EL (cell line): ENCODE measurements at places on chromosomes 13 and 19.

DNA sequence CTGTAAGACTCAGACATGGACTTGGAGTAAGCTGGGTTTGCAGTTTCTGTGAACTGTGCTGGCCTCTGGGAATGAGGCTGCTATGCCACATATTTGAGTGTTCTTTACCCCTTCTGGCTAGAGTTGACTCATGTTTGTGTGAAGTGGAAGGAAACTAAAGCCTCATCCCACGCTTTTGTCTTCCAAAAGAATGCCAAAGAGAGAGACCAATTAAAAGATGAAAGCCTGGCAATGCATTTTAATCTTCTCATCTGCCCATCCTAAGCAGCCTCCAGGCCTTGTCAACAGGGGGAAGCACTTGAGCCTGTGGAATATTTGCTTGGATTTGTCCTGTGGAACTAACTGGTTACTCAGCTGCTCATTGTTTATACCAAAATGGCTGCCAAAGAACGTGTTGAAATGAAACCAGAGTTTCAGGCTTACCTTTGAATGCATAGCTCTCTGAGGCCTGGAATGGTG lies 49.1 kb downstream of the LMO7 start:
- DNase-seq: peak; percentile 93

DNA sequence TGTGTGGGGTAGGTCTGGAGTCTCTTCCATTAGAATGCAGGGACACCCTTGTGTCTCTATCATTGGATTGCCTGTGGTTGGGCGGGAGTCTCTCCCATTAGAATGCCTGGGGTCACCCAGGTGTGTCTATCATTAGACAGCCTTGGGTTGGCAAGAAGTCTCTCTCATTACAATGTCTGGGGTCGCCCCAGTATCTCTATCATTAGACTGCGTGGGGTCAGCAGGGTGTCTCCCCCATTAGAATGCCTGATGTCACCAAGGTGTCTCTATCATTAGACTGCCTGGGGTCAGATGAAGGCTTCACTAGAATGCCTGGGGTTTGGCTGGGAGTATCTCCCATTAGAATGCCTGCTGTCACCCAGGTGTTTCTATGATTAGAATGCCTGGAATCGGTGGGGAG lies 1539.0 kb downstream of the UQCRFS1 start:
- DNase-seq: no peak

DNA sequence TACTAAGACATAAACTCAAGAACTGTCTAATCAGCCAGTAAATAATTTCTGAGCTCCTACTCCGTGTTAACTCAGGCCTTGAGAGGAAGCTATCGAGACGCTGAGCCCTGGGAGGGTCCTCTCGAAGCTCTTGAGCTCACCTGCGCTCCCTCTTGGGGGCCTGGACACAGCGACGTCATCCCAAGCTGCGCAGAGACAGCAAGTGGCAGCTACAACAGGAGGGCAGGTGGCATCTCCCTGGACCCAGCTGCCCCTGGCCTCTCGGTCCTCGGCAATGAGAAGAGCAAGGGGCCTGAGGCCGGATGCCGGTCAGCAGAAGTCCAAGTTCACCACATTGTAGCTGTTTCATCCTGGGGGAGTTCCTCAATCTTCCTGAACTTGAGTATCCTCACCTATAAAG lies 30.5 kb upstream of the TUBGCP3 start:
- DNase-seq: no peak

GRCh38 chr13:27500806-27501534 lies 50.6 kb upstream of the MTIF3 start:
- no peak for DNase-seq

- DNase-seq: no peak
Measured at GRCh38 chr19:7739211-7739755, 7.4 kb upstream of the CLEC4G start.

- no peak for DNase-seq
Measured at GRCh38 chr13:52936806-52937205, 88.4 kb upstream of the PCDH8 start.

DNA sequence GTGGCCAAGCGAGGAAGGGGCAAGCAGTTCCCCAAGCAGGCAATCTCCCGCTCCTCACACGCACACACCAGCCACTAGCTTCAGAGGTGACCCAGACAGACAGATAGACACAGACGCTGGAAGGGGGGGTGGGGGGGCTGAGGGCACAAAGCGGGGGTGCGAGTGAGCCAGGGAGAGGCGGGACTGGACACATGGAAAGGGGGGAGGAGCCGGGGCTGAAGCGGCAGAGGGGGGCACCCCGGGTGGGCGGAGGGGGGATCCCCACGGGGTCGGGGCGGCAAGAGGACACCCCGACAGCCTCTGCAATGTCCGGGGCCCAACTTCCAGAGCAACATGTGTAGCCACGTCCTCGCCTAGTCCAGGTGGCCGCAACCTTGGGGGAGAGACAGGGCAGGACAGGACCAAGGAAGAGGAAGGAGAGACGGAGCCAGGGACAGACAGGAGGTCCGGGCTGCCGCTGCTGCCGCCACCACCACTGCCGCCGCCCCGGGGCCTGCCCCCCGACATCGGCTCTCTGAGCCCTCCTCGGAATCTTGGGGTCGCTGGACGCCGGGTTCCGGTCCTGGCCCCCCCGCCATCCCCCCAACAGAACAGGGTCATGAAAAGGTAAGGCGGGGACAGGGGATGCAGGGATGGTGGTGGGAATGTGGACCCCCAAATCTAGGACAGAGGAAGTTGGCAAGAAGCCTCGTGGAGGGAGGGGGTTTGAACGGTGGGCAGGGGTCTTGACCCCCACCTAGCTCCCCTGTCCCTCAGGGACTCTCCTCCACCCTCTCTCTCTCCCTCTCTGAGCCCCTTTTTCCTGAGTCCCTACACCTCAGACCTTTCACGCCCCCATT lies 1.1 kb downstream of the GRIN2D start:
- DNase-seq: no peak

- DNase-seq: no peak
Measured at GRCh38 chr13:98520674-98521449, 56.0 kb downstream of the STK24 start.

DNA sequence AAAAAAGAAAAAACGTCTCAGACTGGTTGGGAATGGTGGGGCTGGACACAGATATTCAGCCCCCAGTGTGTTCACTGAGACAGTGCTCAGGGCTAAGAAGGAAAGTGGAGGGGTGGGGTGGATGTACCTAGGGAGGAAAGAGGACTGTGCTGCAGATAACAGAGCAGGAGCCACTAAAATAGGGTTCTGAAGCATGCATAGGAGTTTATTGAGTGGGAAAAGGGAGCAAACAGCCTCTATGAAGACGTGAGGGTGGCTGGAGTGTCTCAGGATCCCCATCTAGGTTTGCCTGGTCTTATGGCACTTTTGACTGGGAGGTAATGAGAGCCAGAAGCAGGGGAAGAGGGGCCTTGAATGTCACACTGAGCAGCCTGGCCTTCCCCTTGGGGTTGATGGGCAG lies 3.4 kb downstream of the MEGF8 start:
- DNase-seq: no peak

GRCh38 chr19:42965176-42965575 lies 28.2 kb upstream of the PSG7 start:
- peak; percentile 94 for DNase-seq

DNA sequence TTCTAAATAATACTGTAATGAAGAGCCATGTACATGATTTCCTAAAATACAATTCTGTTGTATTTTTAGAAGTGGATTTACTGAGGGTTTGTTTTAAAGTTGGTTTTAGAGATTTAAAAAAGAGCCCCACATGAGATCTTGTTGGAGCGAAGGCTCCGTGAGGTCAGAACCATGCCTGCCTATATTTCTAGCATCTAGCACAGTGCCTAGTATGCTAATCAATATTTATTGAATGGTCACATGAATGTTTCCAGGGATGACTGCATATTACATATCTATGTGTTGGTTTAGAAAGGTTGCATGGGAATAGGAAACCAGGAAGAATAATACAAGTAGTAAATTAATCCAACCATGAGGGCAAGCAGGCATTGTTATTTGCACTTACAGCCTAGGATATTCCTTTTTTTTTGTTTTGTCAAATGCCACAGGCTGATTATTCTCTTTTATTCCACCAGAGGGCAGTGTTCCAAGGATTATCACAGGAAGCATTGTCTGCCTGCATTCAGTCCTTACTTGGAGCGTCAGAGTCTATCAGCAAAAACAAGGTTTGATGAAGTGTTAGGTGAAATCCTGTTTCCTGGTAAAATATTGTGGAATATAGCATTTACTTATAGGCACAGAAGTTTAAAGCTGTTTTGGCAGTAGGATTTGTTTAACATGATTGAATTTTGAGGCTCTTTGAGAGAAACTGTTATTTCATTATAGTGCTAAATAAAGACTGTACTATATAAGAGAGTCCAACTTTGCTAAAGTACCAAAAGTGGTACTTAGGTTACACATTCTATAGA lies 46.8 kb downstream of the COG3 start:
- peak; percentile 72 for DNase-seq

DNA sequence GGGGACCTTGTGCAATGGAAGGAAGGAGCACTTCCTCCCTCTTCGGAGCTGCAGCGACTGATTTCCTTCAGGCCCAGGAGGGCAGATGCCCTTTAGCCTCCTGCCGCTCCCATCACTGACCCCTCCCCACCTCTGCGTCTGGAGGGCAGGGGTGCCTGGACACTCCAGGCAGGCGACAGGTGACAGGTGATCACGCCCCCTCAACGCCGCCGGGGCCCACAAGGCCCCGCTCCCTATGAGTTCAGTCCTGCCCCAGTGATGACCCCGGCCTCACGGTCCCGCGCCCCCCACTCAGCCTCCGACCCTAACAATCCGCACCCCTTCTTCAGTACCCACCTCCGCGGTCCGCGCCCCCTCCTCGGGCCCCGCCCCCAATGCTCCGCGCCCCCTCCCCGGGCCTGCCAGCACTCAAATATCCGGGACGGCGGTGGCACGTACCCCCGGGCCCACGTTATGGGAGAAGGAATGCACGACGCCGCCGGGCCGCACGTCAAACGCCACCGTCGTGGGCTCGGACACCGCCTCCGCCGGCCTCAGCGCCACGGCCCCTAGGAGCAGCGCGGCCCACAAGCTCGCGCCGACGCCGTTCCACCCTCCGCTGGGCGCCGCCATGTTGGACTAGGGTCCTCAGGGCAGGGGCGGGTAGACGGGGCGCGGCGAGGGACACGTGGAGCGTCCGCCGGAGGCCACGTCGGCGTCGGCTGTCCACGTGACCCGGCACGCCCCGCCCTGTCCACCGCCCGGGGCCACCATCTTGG lies at the start of gene MYDGF:
Gene MYDGF, minus strand, starts transcription at position 620 of the 758 bp plus-strand sequence. Its CDS starts 8 bp downstream, at position 612.
- peak; percentile 88 for DNase-seq

GRCh38 chr19:46426506-46427162 lies 2.1 kb downstream of the PNMA8C start:
- DNase-seq: peak; percentile 79

GRCh38 chr19:51811344-51811743 lies 16.4 kb downstream of the FPR3 start:
- no peak for DNase-seq

GRCh38 chr19:32067685-32068084 lies 277.7 kb upstream of the ZNF507 start:
- no peak for DNase-seq

GRCh38 chr13:67713571-67713970 lies 483.4 kb upstream of the PCDH9 start:
- DNase-seq: no peak

DNA sequence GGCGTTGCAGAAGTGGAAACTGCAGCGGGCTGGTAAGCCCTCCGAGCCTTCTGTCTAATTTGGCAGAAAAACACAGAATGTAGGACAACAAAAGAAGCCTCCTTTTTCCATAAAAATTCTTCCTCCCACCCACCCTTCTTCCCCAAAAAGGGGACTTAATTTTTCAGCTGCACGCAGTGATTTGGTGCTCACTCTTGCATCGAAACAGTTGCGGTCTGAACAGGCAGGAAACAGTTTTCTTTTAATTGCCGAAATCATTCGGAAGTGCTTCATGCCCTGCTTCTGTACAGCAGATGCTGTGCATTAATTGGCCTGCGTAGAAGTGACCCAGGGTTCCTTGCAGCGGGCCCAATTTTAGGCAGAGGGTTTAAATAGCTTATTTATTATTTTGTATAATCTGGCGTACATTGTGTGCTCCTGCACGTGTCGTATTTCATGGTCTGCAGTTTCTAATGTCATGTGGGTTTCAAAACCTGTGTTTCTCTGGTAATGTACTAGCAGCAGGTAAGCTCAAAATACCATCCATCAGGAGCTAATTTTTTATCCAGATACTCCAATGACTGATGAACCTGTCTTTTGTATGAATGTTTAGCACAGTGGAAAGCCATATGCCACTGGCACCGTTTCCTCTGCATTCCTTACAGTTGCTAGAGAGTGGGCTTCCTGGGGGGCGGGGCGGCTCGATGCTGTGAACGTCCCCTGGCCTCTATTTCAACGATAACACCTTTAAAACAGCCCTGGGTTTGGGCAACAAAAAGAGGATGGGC lies 66.6 kb downstream of the GGACT start:
- DNase-seq: no peak

GRCh38 chr19:1248139-1248785 lies at the start of gene MIDN:
Gene MIDN (plus strand): TSS chr19:1248583. CDS start chr19:1250297, 1,714 bp downstream.
- DNase-seq: peak; percentile 89

DNA sequence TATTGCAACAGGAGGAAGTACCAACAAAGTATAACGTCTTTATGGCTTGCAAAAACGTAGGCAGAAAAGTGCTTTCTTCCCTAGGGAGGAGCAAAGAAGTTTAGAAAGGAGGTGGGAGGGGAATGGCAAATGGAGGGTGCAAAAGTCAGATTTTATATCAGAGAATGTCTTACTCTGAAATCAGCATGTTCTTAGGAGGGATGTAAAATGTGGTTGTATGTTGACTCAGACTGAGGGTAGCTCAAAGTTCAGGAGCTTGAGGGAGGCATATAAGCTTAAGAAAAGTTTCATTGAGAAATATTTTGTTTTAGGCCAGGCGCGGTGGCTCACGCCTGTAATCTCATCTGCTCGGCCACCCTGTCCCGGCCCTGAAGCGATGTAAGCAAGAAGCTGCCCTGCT lies 1.7 kb downstream of the ZNF90 start:
- peak; percentile 3 for DNase-seq

- DNase-seq: no peak
Measured at GRCh38 chr19:3285647-3286176, 61.3 kb downstream of the CELF5 start.

GRCh38 chr13:58620176-58620575 lies 988.6 kb downstream of the PCDH17 start:
- DNase-seq: no peak

- no peak for DNase-seq
Measured at GRCh38 chr19:54493967-54494585, 8.6 kb upstream of the LAIR2 start.

GRCh38 chr13:36362914-36363313 lies 16.7 kb upstream of the SPART start:
- no peak for DNase-seq
